Activated CD8-positive, alpha-beta memory T cell treated with anti-CD3 and anti-CD28 coated beads, Interleukin-2, amount 10 ng/mL, durations not matched to agents 7 days and 5 days (primary cell): ENCODE measurements at places on chromosomes 5 and 9. TPM values are rescaled to one million over a fixed set of nuclear protein-coding genes. Genes with fewer than 3 reads are reported as not detected.

DNA sequence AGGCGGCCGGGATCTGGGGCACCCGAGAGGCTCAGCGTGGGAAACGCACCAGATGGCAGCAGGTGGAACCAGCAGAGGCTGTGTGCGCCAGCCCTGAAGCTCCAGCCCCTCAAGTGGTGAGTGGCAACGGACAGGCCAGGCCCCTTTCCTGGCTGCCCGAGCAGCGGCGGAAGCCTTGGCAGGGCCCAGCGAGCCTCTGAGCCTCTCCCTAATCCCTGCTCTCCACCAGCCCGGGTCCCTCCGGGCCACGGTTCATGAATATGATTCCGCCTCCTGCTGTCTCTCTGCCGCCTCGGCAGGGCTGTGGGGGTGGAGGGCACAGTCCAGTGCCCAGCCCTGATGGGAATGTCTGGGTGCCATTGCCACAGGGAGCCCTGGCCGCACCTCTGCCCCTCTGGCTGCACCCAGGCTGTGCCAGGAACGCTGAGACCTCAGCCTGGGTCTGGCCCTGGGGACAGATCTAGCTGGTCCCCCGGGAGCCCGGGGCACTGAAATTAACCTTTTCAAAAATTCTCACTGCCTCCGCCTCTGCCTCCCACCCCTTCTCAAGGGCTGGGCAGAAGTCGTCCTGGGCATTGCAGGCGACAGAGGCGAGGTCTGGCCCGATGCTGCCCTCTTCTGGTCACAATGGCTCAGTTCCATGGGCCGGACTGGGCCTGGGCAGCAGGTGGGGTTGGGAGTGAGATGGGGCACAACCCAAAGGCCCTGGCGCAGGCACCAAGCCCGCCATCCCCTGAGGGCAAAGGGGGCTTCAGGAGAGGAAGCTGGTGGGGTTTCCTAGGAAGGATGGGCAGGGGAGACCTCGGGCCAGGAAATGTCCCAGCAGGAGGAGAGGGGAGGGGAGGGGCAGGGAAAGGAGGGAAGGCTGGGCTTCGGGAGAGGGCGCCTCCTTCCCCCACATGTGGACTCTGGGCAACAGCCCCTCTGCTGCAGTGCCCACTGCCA, 20.3 kb downstream of the CCDC187 start:
- peak; percentile 81 for DNase-seq

DNA sequence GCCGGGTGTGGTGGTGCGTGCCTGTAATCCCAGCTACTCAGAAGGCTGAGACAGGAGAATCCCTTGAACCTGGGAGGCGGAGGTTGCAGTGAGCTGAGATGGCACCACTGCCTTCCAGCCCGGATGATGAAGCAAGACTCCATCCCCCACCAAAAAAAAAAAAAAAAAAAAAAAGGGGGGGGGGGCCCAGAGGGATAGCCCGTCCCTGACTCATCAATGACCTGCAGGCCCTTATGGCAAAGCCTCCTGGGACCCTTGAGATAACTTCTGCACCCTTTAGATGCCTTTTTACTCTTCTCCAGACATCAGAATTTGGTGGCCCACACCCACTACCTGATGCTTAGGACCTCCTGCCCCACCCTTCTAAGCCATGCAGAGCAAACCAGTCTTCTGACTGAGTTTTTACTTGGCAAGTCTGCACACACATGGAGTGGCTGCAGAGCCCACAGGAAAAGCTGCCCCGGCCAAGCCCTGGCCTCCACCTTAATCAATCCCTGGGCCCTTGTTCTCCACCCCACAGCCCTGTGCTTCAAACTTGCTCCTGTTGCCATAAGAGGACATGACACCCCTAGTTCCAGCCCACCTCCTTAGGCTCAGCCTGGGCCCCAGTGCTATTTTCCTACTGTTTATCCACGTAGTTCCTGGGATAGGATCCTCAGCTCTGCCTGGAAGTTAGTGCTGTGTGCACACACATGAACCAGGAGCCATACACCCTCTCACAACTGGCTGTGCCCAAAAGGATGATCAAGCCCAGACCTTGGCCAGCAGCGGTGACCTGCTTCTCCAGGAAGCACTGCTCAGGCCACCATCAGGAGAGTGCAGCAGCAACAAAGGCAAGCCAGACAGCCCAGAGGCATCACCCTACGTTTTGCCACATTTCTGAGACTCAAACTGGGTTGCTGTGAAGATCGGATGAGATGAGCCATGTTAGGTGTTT, 5.1 kb downstream of the MGAT1 start:
- no peak for DNase-seq

GRCh38 chr5:52668544-52669185, 119.1 kb upstream of the ITGA1 start:
- DNase-seq, result no peak

DNA sequence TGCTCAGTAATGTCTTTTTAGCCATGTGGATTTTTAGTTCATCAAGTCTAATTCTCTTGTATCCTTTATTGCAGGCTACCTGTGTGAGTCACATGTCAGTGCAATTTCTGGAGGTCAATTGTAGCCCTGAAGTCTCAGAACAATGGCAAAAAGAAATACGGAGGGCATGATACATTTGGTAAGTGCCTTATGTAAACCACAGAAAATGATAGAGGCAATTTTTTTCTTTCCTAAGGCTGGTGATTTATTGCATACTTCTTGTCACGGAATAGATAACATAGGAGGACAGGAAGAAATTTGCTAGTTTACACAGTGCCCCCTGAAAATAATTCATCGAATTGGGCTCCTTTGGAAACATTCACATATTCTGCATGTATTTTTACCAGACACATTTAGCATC, 235.9 kb downstream of the DMRTA1 start:
- DNase-seq, result no peak

Gene TIMD4
- total RNA-seq, result 10.2 TPM
